Natural killer cell (primary cell): ENCODE measurements at places on chromosomes 12 and 14. TPM values are rescaled to one million over a fixed set of nuclear protein-coding genes. Genes with fewer than 3 reads are reported as not detected.

TMEM30B gene
- 1.4 TPM for total RNA-seq

DDN gene
- 1.4 TPM for total RNA-seq

ENDOU gene
- 0.24 TPM for total RNA-seq

RTL1 gene
- not detected for total RNA-seq

VDR gene
- total RNA-seq: 1.6 TPM

MORN3 gene
- 4.4 TPM for total RNA-seq
